EH (cell line): ENCODE measurements at places on chromosomes 12 and 14.
A peak's percentile ranks its signal among the peaks of the same experiment; 100 is the strongest.

DNA sequence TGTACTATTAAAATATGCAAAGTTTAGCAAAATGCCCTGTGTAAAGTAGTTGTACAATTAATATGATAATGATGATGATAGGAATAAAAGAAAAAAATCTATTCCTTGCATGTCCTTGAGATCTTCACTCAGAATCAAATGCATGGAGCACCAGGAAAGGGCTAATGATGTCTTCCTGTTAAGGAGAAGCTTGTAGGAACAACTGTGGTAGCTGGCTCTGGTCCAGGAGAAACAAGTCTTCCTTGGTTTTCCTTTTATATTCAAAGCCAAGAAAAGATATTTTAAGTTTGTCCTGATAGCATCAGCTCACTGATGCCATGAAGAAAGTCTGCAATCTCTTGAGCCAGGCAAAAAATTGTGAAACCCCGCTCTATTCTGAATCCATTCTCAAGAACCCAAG lies 138.9 kb downstream of the PIK3C2G start:
- DNase-seq: peak; percentile 75

- no peak for DNase-seq
Observed at GRCh38 chr14:76509311-76509710, 133.4 kb downstream of the ESRRB start.

DNA sequence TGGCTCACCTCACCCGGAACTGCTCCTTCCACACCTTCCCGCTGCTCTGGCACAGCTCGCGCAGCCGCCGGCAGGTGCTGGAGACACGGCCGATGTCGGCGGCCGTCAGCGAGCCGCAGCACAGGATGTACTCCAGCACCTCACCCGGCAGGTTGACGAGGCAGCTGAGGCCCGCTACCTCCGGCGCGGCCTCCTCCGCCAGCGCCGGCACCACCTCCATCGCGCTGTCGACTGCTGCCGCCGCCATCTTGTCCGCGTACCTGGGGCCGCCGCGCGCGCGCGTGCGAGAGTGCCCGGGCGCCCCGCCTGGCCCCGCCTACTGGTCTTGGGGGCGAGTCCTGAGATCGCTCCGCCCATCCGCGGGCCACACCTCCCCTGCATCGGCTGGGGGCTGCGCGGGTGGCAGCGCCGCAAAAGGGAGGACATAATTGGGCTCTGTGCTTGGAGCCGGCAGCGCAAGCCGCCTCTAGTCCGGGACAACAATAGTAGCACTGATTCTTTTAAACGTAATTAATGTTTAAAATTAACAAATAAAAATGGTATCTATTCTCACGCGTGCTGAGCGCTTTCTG lies at the start of gene FBXO21:
Gene FBXO21, minus strand, starts transcription at position 261 of the 572 bp plus-strand sequence. Its CDS starts 14 bp downstream, at position 247.
- DNase-seq: peak; percentile 83

- DNase-seq: no peak
Observed at GRCh38 chr12:128426511-128426910, 159.5 kb downstream of the TMEM132C start.

DNA sequence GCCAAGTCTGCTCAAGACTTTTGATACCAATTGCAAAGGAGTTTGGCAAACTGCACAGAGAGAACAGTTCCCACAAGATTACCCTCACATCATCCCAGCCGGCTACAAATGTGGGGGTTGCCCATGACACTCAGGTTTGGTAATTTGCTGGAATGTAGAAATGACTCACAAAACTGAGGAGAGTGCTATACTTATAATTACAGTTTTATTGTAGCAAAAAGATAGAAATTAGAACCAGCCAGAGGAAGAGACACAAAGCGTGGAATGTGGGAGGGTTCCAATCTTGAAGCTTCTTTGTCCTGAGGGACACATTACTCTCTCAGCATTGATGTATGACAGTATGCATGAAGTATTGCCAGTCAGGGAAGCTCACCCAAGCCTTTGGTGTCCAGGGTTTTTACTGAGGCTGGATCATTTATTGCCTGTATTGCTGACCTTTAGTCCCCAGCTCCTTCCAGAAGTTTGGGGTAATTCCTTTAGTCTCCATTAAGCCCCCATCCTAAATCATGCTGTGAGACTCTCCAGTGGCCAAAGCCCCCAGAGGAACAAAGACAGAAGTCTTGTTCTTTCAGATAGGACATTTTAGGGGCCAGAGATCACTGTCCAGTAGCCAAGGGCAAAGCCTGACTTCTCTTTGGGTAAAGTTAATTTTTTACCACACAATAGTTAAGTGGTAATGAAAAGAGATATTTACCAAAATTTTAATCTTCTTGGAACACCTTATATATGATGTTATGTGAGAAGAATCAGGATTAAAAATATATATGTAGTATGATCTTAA lies 9.9 kb downstream of the TBK1 start:
- DNase-seq: peak; percentile 95

GRCh38 chr12:47938093-47938492 lies 25.3 kb upstream of the TMEM106C start:
- peak; percentile 82 for DNase-seq

DNA sequence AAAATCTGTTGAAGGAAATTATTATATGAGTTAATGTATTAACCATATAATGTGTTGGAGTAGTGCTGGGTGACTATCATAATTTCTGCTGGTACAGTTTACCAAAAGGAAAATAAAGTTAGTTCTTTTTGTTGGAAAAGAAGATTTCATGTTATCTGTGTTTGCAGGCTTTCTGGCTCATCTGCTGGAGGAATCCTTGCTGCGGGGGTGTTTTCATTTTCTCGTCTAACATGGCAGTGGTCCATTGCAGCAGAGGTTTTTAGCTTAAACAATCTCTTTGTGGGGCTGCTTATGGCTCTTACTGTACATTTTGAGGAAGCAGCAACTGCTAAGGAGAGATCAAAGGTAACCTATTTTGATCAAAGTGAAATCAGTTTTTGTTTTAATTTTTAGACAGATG lies 24.1 kb downstream of the TMEM260 start:
- DNase-seq: no peak

- DNase-seq: no peak
Observed at GRCh38 chr12:66341126-66341525, 38.8 kb downstream of the HELB start.

- DNase-seq: no peak
Observed at GRCh38 chr14:99685596-99685995, 1.5 kb downstream of the CYP46A1 start.
